Myocyte (in vitro differentiated cells): ENCODE measurements at places on chromosomes 13 and 19. TPM values are rescaled to one million over a fixed set of nuclear protein-coding genes. Genes with fewer than 3 reads are reported as not detected.

The SEMA6B gene
- total RNA-seq: 373 and 483 TPM in 2 replicates

The CEACAM7 gene
- total RNA-seq: not detected in 2 replicates

The NEK5 gene
- total RNA-seq: 0.16 TPM in 1 of 2 replicates, not detected in the other

The AXL gene
- 24.8 and 27.0 TPM in 2 replicates for total RNA-seq

The HIPK4 gene
- total RNA-seq: 0.05 and 0.26 TPM in 2 replicates
